ENCODE measurements at places on chromosomes 7 and 10. TPM values are rescaled to one million over a fixed set of nuclear protein-coding genes. Genes with fewer than 3 reads are reported as not detected.

GRCh38 chr10:89471110-89471809, 56.9 kb downstream of the IFIT5 start:
- H3K4me3 ChIP-seq = no peak overlapping the region
- no peaks in the 10 kb centered on the region for H3K27me3 ChIP-seq
- H3K36me3 ChIP-seq = no peaks in the 10 kb centered on the region
- DNase-seq = peak; percentile 50
- H3K4me1 ChIP-seq = peaks cover 12% of the 10 kb centered on the region

- no peak for DNase-seq
- peaks cover 27% of the 10 kb centered on the region for H3K36me3 ChIP-seq
- no peaks in the 10 kb centered on the region for H3K27me3 ChIP-seq
- peaks cover 27% of the 10 kb centered on the region for H3K4me1 ChIP-seq
Observed at GRCh38 chr7:35869810-35870209, 69.0 kb downstream of the SEPTIN7 start.

Gene SEMA3D
- 0.72 TPM for total RNA-seq

DNA sequence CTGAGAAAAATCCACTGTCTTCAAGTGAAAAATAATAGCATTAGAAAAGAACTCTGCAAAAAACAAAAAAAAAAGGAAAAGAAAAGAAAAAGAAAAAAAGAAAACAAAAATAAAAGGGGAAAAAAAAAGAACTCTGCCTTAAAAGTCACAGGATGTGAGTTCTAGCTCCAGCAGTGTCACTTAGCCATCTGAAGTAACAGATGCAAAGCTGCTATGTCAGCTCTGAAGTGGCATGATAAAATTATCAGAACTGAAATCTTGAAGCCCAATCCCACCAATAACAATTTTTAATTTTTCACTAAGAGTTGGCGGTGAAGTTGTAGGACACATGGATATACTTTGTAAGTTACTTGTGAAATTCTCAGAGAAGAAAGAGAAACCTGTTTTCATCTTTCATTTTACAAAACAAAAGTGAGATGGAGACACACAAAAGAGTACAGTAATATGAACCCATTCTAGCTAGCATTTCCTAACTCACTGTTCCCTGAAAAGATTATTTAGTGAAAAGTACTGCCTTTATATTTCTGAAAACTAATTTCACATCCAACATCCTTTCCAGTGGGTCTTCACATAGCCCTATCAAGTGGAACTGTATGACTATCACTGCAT, 103.5 kb downstream of the ELAPOR2 start:
- H3K36me3 ChIP-seq = no peaks in the 10 kb centered on the region
- no peak for DNase-seq
- no peak overlapping the region for H3K4me3 ChIP-seq
- H3K4me1 ChIP-seq = no peaks in the 10 kb centered on the region
- H3K27ac ChIP-seq = no peak overlapping the region

DNA sequence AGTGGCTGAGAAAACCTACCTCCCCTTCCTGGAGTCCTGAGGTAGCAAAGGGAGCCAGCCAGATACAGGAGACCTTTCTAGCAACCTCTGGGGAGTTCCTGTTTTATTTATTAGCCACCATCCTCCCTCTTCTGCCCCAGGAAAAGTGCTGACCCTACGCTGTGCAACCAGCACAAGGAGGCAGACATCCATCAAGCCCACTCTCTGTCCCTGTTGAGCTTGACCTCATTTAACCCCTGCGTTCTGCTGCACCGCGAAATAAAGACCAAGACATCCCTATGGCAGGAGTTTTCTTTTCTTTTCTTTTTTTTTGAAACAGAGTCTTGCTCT, 25.3 kb upstream of the ANKRD2 start:
- H3K4me1 ChIP-seq = peaks cover 23% of the 10 kb centered on the region
- H3K4me3 ChIP-seq = no peak overlapping the region
- H3K27ac ChIP-seq = no peak overlapping the region
- no peak for DNase-seq

- no peaks in the 10 kb centered on the region for H3K36me3 ChIP-seq
- H3K4me1 ChIP-seq = no peaks in the 10 kb centered on the region
- H3K27ac ChIP-seq = no peak overlapping the region
- H3K4me3 ChIP-seq = no peak overlapping the region
Observed at GRCh38 chr10:89879121-89879520, 177.7 kb downstream of the KIF20B start.

Gene HOXA4
- 0.72 TPM for total RNA-seq

DNA sequence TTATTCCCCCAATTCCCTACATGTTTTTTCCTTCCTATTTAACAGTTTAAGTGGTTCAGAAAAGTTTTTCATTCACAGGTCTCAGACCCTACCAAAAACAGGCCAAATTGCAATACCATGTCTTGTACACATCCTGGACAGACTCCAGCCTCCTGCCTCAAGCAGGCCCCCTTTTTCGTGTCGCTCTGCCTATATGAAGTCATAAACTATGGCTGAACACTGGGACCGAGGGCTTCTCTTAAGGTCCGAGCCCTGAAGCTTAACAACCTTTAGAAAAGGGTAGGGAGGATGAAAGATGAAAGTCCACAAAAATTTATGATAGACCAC, 1.4 kb downstream of the FBXW4 start:
- H3K4me3 ChIP-seq = peak overlapping the region; percentile 93
- peak; percentile 85 for DNase-seq
- H3K36me3 ChIP-seq = no peaks in the 10 kb centered on the region
- H3K27me3 ChIP-seq = no peaks in the 10 kb centered on the region

GRCh38 chr10:27223964-27224363, 16.6 kb downstream of the ACBD5 start:
- H3K4me1 ChIP-seq = no peaks in the 10 kb centered on the region
- H3K4me3 ChIP-seq = no peak overlapping the region
- H3K27ac ChIP-seq = no peak overlapping the region
- peaks cover 24% of the 10 kb centered on the region for H3K36me3 ChIP-seq
- no peak for DNase-seq

Gene ORC5
- 22.1 TPM for total RNA-seq

DNA sequence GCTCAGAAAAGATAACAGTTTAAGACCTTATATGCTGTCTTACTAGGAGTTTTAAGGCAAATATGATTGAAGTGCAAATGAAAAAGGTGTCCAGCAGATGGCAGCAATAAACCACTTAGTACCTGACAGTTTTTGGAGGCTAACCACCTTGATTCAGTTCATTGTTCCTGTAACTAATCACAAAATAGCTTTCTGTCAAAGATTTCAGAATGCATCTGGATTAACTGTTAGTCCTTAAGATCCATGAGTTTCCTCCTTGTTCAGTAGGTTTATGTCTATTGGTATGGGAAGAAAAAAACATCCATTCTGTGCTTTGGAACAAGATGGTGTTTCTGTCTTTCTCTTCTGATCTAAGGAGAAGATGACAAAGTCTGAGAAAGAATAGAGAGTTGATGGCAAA, 46.6 kb downstream of the CCSER2 start:
- DNase-seq = peak; percentile 17
- no peaks in the 10 kb centered on the region for H3K36me3 ChIP-seq
- H3K27ac ChIP-seq = no peak overlapping the region
- no peak overlapping the region for H3K4me3 ChIP-seq
- no peaks in the 10 kb centered on the region for H3K27me3 ChIP-seq

GRCh38 chr10:60096761-60097513, 190.6 kb upstream of the CCDC6 start:
- no peaks in the 10 kb centered on the region for H3K27me3 ChIP-seq
- DNase-seq = no peak
- H3K4me1 ChIP-seq = no peaks in the 10 kb centered on the region
- H3K27ac ChIP-seq = no peak overlapping the region
- H3K4me3 ChIP-seq = no peak overlapping the region
- H3K36me3 ChIP-seq = no peaks in the 10 kb centered on the region

DNA sequence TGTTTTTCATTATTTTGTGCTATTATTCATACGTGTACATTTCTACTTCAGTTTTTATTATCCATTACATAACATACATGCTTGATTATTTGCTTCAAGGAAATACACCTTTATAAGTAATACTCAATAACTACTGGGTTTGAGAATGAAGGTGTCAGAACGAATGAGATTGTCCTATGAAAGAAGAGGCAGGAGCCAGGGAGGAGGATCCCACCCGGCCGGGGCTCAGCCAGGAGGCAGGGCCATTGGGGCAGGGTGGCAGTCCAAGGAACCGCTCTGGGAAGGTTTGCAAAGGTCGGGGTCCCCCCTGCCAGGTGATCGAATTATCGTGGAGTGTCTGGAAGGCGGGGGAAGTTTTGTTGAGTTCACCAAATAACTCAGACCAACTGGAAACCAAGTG, 9.1 kb downstream of the TRIM56 start:
- H3K4me1 ChIP-seq = peaks cover 27% of the 10 kb centered on the region
- DNase-seq = peak; percentile 63
- H3K27ac ChIP-seq = peak overlapping the region; percentile 94
- H3K36me3 ChIP-seq = peaks cover 4% of the 10 kb centered on the region
- H3K4me3 ChIP-seq = peak overlapping the region; percentile 48

- no peaks in the 10 kb centered on the region for H3K4me1 ChIP-seq
- H3K27ac ChIP-seq = no peak overlapping the region
- DNase-seq = no peak
- H3K36me3 ChIP-seq = no peaks in the 10 kb centered on the region
- no peak overlapping the region for H3K4me3 ChIP-seq
Observed at GRCh38 chr7:55273186-55273980, 91.8 kb upstream of the LANCL2 start.

- no peaks in the 10 kb centered on the region for H3K36me3 ChIP-seq
- no peak for DNase-seq
- H3K4me3 ChIP-seq = no peak overlapping the region
- H3K4me1 ChIP-seq = no peaks in the 10 kb centered on the region
- H3K27me3 ChIP-seq = no peaks in the 10 kb centered on the region
Observed at GRCh38 chr7:122588621-122589020, 110.3 kb downstream of the RNF133 start.

GRCh38 chr7:129535896-129536295, 33.6 kb downstream of the SMKR1 start:
- H3K36me3 ChIP-seq = no peaks in the 10 kb centered on the region
- no peaks in the 10 kb centered on the region for H3K27me3 ChIP-seq
- H3K4me3 ChIP-seq = no peak overlapping the region
- H3K27ac ChIP-seq = no peak overlapping the region
- no peak for DNase-seq

Gene FRMD4A
- total RNA-seq = 42.4 TPM

DNA sequence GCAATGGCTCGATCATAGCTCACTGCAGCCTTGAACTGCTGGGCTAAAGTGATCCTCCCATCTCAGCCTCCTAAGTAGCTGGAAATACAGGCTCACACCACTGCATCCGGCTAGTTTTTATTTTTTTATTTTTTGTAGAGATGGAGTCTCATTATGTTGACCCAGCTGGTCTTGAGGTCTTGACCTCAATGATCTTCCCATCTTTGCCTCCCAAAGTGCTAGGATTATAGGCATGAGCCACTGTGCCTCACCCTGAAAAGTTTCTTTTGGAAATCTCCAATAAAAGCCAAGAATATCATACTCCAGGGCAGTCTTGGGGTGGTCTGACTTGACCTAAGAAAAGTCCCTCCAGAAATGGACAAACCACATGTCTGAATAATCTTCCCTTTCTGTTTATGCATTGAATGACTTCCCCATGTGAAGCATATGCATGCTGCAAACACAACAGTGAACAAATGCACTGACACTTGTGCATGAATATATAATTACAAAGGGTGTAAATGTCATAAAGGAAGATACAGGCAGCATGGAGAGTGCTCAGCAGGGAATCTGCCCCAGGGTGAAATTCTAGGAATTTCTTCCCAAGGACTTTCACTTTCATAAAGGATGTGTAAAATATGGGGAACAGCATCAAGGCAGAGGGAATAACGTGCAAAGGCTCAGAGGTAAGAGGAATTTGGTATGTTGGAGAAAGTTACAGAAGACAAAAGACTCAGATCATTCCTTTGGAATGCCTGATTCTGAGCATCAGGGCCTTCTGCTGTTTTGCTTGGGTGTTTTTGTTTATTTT, 142.4 kb upstream of the LYZL1 start:
- no peak overlapping the region for H3K4me3 ChIP-seq
- H3K36me3 ChIP-seq = no peaks in the 10 kb centered on the region
- H3K27me3 ChIP-seq = no peaks in the 10 kb centered on the region
- no peak overlapping the region for H3K27ac ChIP-seq

GRCh38 chr7:22110227-22110839, 164.6 kb upstream of the CDCA7L start:
- H3K4me1 ChIP-seq = no peaks in the 10 kb centered on the region
- H3K27ac ChIP-seq = no peak overlapping the region
- peak; percentile 83 for DNase-seq
- H3K4me3 ChIP-seq = no peak overlapping the region

DNA sequence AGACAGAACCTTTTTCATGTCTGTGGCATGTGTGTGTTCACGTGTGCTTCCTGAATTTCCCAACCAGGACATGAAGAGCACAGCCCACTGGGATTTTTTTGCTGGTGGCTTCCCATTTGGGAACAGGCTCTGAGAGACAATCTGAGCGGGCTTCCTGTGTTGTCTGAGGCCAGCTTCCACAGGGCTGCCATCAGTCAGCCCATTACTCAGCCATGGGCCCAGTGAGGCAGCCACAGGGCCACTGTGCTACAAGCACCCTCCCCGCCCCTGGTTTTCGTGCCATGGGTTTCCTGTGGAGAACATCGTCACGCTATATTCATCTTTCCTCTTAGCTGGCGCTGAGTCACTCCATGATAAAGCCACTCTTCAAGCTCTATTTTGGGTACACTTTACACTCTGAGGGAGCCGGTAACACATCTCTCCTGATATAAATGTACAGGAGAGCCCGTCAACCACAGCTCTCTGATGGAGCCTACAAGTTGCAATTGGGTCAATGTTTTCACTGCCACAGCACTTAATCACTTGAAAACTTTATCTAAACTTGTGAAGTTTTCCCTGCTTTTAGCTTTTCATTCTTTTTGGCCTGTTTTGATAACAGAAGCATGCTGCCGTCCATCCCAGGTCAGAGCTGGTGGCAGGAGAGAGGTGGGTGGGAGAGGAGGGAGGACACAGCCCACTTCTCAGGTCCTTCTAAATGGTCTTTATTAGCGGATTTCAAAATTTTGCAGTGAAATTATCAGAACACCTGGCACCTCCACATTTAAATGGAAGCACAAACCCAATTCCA, 96.9 kb downstream of the HIPK2 start:
- peak; percentile 93 for DNase-seq
- no peaks in the 10 kb centered on the region for H3K27me3 ChIP-seq
- H3K27ac ChIP-seq = peak overlapping the region; percentile 99
- H3K4me1 ChIP-seq = peaks cover 57% of the 10 kb centered on the region
- H3K36me3 ChIP-seq = no peaks in the 10 kb centered on the region
- H3K4me3 ChIP-seq = no peak overlapping the region

Gene TCAF2
- total RNA-seq = 1.8 TPM

Gene CAV2
- 67.3 TPM for total RNA-seq

Gene KCNH2
- total RNA-seq = not detected

- DNase-seq = no peak
- no peaks in the 10 kb centered on the region for H3K27me3 ChIP-seq
- H3K36me3 ChIP-seq = no peaks in the 10 kb centered on the region
- no peak overlapping the region for H3K27ac ChIP-seq
Observed at GRCh38 chr10:89651916-89652573, 7.0 kb upstream of the PANK1 start.

GRCh38 chr10:775245-776075, 86.0 kb upstream of the DIP2C start:
- DNase-seq = peak; percentile 96
- H3K4me3 ChIP-seq = peak overlapping the region; percentile 28
- H3K27me3 ChIP-seq = peaks cover 7% of the 10 kb centered on the region
- H3K27ac ChIP-seq = no peak overlapping the region
- peaks cover 7% of the 10 kb centered on the region for H3K4me1 ChIP-seq
